ENCODE measurements at places on chromosomes 12 and 14.

GRCh38 chr14:86574778-86575129 is 1044.8 kb downstream of the FLRT2 start:
- no peak for DNase-seq

DNA sequence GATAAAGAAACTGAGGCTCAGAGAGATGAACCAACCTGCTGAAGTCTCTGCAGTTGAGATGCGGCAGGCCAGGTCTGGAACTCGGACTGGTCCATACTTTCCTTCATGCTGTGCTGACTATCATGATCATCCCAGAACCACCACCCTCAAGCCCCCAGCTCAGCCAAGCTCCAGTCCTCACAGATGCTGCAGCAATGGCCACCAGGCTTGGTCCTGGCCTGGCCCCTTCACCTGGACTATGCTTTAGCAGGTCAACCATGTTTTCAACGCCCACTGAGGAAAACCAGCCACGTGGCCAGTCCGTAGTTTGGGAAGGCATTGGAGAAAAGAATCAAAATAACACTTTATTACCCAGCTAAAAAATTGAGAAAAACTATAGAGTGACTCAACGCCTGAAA is 1.4 kb downstream of the GPR68 start:
- DNase-seq = no peak

DNA sequence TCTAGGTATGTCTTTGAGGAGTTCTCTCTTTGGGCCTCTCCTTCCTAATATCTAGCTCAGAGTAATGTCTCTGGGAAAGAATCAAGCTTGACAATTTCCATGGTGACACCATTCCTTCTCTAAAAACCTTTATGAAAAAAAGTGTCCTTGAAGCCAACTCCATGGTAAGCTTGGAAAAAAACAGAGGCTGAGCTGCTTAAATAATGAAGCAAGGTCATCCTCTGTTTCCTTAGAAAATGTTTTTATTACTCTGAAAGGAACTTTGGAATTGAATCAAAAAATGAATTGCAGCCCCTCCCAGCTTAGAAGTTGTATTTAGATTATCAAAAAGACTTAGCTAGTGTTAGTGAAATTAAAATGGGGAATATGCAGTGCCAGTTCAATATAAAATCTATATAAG is 166.1 kb upstream of the KITLG start:
- DNase-seq = no peak

DNA sequence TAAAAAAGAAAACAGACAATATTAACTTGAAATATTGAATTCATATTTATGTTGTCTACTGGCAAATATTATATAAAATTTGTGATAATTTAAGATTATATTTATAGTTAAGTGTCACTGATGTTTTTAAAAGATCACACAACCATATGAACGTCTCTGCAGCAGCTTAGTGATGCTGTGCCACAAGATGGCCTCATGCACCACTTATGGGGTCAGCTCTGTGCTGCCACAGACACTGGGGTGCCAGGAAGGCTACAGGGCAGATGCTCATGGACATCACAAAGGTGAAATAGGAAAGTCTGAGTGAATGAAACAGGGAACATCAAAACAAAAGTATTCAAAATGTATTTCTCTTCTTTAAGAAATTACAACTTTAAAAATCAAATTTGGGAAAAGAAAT is 13.1 kb downstream of the ATXN3 start:
- peak; percentile 23 for DNase-seq

DNA sequence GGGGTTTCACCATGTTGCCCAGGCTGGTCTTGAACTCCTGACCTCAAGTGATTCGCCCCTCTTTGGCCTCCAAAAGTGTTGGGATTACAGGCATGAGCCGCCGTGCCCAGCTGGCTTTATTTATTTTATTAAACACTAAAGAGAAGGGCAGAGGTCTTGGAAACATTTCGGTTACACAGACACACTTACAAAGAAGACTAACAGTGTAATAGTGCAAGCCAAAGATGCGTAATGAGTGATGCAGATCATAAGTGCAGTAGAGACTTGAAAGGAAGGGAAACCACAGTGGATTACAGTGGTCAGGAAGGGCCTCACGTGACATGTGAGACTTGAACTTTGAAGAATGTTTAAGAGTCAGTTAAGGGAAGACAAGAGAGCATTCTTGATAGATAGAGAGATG is 33.9 kb upstream of the CDK17 start:
- peak; percentile 54 for DNase-seq

DNA sequence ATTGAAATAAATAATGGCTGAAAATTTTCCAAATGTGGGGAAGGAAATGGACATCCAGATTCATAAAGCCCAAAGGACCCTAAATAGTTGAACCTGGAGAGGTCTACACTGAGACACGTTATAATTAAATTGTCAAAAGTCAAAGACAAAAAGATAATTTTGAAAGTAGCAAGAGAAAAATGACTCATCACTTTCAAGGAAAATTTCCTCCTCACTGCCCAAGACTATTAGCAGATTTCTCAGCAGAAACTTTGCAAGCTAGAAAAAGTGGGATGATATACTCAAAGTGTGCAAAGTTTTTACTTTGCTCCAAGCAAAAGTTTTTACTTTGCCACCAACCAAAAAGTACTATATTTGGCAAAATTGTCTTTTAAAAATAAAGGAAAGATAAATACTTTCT is 15.9 kb upstream of the KRT83 start:
- DNase-seq = no peak

GRCh38 chr12:32548691-32549281 is 130.3 kb upstream of the DNM1L start:
- no peak for DNase-seq

GRCh38 chr14:47863441-47863840 is 188.0 kb upstream of the MDGA2 start:
- DNase-seq = no peak

- DNase-seq = no peak
Measured at GRCh38 chr14:59836116-59836515, 34.5 kb downstream of the RTN1 start.

DNA sequence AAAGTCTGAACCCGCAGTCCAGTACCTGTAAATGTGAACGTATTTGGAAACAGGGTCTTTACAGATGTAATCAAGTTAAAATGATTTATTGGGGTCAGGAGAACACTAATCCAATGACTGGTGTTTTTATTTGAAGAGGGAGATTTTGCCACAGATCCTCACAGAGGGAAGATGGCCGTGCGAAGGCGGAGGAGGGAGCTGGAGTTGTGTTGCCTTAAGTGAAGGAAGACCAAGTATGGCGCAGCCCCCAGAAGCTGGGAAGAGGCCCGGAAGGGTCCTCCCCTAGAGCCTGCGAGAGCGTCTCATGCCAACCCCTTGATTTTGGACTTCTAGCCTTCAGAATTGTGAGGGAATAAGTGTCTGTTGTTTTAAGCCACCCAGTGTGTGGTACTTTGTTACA is 102.8 kb upstream of the NUDT4 start:
- no peak for DNase-seq

DNA sequence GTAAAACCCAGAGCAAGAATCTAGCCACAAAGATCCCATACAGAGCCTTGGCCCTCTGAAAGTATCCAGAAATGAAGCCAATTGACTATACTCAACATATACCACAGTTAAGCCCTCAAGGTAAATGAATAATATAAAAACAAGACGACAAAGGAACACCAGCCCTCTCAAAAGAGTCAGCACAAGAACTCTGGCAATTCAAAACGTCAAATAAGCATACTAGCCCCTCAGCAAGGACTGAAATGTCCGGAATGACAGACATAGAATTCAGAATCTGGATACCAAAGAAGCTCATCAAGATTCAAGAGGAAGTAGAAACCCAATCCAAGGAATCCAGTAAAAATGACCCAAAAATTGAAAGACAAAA is 49.9 kb downstream of the GTF2A1 start:
- no peak for DNase-seq

DNA sequence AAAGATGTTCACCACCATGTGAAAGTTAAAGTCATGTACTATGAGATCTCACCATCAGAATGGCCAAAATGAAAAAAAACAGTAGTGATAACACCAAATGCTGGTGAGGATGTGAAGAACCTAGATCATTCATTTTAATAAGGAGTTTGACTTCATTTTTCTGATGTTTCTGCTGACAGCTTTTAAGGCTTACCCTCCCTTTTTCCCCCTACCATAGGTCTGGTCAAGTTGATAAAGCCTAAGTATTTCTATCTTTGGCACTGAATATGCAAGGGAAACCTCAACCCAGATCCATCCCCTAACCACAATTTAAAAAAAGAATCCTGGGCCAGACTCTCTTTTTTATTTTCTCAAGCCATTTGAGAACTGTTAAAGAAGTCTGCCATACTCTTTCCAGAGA is 689.6 kb upstream of the FOXG1 start:
- no peak for DNase-seq

DNA sequence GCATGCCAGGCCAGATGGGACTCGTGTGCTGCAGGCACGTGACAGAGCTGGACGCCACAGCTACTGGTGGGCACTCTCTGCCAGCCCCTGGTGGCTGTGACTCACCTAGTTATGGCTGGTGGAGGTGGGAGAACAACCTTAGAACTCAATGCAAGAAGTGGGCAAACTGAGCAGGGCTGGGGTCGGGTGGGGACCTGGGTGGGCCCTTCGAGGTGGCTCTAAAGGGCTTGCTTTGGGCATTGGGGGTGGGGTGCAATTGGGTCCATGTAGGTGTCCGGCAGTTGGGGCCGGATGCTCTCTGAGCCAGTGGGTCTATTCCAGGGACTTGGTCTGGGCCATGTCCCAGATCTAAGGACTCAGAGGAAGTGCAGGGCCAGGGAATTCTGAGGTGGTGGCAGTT is 5.1 kb upstream of the SERPINA12 start:
- no peak for DNase-seq

DNA sequence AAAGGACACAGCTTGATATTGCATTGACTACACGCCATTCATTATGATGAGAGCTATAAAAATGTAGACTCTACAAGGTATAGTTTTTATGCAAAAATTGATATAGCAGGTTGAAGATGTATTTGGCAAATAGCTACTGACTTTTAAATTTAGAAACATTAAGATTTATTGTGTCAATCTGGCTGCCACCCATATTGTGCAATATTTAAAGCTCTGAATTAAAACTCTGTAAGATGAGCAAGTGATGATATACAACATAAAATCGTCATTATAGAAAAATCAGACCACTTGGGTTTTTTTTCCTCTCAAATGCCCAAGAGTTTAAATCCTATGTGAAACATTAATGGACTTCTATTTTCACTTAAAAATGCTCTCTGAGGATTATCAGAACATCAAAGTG is 36.8 kb upstream of the E2F7 start:
- no peak for DNase-seq

DNA sequence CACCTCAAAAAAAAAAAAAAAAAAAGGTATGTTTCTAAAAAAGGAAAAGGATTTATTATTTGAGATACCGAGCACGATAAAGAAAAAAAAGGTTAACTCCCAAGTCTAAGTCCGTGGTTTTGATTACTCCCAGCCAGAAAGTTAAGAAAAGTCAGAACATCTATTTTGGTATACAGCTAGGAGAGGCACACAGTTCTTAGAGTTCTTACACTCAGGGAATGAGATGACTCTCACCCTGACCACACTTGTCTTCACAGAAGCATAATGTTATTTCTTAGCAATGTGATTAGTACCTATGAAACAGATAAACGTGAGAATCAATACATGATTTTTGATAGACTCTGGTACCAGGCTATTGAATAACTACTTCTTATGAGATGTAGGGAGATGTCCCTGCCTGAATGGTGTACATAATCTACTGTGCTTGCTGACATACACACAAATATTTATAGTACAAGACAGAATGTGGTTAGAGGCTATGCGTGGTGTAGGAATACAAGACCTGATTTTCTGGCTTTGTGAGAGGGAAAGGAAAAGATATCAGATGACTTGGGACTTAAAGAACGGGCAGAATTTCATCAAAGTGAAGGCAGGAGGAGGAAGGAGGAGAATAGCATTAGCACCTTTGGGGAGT is 31.6 kb downstream of the LIMA1 start:
- DNase-seq = no peak

GRCh38 chr12:31965090-31965489 is 5.9 kb downstream of the RESF1 start:
- peak; percentile 51 for DNase-seq

GRCh38 chr12:47534695-47535094 is 171.1 kb downstream of the RPAP3 start:
- peak; percentile 27 for DNase-seq

- DNase-seq = no peak
Measured at GRCh38 chr12:7264538-7264937, 39.3 kb upstream of the ACSM4 start.

DNA sequence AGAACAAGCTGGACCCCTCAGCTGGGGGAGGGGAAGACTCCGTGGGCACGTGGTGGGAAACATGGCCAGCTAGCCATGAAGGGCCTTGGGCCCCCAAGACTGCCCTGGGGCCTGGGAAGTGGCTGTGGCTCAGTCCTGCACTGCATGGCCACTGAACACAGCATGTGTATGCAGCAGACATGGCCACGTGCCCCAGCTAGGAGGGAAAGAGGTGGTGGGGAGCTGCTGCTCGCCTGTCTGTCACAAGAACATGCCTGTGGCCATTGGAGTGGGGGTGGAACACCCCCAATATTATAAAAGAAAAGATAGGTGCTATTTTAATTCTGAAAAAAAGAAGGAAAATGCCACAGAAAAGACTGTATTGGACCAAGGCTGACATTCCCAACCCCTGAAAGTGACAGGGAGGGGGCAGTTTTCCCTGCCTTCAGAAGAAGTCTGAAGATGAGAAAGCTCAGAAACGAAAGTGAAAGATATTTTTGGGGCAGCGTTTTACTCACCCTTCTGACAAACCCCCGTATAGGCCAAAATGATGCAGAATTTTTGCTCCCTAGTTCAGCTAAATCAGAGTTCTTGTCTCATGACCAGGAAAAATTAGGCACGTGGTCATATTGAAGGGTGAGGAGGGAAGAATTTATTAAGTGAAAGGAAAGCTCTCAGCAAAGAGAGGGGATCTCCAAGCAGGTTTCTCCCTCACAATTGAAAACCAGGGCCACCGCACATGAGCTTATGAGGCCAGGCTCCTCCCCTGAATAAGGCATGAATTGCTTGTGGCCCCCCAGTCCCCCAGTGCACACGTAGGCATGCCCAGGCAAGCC is 35.2 kb upstream of the PCNX1 start:
- DNase-seq = no peak

DNA sequence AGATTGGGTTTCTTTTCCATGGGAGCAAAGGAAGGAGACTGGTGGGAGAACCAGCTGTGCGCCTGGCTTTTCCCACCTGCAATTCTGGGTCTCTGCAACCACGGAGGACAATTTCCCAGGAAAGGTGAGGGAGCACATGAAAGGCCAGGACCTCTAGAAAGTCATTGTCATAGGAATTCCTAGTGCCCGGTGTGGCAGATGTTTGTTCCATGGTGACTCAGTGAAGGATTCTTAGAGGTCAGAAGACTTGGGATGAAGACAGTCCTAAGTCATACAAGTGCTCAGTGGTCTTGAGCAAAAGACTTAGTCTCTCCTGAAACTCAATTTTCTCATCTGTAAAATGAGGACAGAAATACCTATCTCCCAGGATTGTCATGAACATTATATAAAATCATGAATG is 51.3 kb downstream of the KCNA5 start:
- DNase-seq = no peak
